ENCODE measurements at places on chromosomes 12 and 14. TPM values are rescaled to one million over a fixed set of nuclear protein-coding genes. Genes with fewer than 3 reads are reported as not detected.

KLRF1 gene
- total RNA-seq: not detected

SSPN gene
- 0.55 TPM for total RNA-seq

DNA sequence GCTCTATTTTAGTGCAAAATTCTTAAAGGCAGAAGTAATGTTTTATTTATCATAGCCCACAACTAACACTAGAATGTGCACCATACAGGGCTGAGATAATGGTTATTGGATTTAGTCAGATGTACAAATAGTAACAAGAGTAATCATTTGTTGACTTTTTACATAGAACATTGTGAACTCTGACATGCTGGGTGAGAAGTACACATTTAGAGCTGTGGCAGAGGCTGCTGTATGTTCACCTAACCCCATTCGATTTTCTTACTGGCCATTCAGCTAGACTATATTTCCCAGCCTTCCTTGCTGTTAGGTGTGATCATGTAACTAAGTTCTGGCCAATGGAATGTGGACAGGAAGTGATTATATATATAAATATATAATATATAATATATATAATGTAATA lies 89.1 kb downstream of the DRAM1 start:
- no peak for DNase-seq

GRCh38 chr14:89851106-89851505 lies 103.4 kb downstream of the EFCAB11 start:
- no peak for DNase-seq

DNA sequence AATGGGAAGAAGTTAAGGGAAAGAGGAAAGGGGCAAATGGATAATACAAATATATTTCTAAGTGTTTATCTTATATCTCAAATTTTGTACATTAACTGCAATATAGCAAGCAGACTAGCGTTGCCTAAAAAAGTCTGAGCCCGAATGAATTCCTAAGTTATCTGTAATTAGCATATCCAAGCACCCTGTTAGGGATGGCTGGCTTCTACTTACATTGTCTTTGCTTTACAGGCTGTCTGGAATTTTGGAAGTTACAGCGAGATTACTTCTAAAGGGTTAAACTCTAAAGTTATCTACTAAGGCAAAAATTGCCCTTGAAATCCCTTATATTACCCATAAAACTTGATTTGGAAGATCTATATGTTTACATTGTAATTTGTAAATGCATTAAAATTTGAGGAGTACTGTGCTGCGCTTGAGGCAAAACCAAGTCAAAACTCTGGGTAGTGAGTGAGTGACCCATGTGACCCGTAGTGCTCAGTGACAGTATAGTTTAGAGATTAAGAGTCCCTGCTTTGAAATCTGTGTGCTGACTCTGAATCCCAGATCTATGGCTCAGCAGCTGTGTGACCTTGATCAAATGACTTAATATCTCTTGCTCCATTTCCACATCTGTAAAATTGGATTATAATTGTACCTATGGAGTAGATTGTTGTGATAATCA lies 17.3 kb upstream of the LIN7A start:
- no peak for DNase-seq

- DNase-seq: no peak
Measured at GRCh38 chr14:49134940-49135339, 451.2 kb downstream of the RPS29 start.
